ENCODE measurements at places on chromosomes 11 and 22. TPM values are rescaled to one million over a fixed set of nuclear protein-coding genes. Genes with fewer than 3 reads are reported as not detected.
A peak's percentile ranks its signal among the peaks of the same experiment; 100 is the strongest.

DNA sequence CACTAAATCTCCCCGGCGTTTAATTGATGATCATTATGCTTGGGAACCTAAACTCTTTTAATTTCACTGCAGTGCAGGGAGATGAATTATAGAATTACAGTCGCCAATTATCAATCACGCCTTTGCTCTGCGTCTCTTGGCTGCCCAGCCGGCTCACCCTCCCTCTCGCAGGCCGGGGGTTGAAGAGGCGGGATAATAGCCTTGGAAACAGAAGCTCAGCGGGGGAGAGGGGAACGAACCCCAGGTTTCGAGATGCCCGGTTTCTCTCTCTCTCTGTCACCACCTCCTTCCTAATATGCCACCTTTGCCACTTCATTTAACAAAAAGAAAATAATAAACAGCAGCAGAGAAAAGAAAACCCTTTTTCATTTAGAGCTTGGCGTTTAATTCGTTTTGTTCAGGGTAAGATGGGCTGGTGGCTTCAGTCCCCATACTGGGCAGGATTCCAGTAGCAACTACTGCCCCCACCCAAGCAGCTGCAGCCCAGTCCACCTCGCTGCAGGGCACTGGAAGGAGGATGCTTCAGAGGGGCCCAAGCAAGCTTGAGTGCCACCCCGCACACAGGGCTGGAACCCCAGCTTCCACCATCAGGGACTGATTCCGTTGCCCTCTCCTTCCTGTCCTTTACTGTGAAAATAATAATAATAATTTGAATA, 271.7 kb downstream of the BUD13 start:
- H3K27me3 ChIP-seq = peaks cover 39% of the 10 kb centered on the region
- H3K36me3 ChIP-seq = no peaks in the 10 kb centered on the region
- peak; percentile 66 for DNase-seq
- no peak overlapping the region for H3K27ac ChIP-seq
- H3K4me1 ChIP-seq = peaks cover 52% of the 10 kb centered on the region
- H3K4me3 ChIP-seq = peak overlapping the region; percentile 51

DNA sequence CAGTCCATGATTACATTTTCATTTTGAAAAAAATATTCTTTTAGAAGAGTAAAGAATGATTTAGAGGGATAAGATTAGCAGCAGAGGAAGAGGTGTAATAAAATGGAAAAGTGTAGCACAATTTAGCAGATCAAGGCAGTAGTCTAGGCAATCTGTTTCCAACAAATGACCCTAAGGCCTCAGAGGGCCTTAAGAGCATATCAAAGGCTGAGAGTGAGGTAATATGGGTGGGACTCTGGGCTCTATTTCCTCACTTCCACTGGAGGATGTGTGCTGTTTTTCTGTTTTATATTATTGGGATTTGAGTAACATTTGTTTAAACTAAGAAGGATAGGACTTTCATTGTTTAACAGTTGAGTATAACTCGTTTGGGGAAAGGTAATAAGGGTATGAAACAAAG, 28.8 kb downstream of the CCDC81 start:
- H3K4me1 ChIP-seq = no peaks in the 10 kb centered on the region
- no peak overlapping the region for H3K27ac ChIP-seq
- H3K27me3 ChIP-seq = no peaks in the 10 kb centered on the region
- H3K36me3 ChIP-seq = no peaks in the 10 kb centered on the region
- no peak for DNase-seq
- H3K4me3 ChIP-seq = no peak overlapping the region

DNA sequence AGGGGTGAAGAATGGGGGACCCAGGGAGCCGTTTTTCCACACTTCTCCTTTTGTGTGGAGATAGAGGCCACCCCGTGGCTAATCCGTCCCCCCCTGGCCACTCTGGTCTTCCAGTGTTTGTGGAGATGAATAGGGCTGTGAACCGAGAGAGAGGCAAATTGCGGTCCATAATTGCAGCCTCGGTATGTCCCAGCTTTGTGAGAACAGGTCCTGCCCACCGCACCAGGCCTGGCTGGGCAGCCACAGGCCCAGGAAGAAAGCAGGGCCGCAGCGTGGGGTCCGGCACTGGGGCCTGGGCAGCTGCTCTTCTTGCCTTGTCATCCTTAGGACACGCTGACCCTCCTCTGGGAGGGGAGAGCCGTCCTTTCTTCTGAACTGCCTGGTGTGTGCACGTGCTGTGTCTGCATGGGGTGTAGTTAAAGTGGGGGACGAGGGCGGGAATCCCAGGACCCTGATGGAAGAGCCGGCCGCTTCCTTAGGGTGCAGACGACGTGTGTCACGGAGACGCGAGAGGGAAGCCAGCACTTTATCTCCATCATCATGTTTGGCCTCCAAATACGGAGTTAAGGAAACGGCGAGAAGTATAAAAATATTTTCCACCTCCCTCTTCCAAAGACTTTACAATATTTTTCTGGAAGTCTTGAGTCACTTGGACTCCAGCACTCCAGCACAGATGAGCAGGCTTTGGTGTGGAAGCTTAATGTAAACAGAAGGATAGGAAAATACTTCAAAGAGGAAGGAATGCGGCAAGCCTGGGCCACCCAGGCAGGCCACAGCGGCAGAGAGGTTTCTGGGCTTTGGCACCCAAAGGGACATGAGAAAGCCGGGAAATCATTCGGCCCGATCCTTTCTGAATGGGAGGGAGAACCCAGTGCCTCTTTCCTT, 1248.4 kb downstream of the BRD1 start:
- no peak overlapping the region for H3K4me3 ChIP-seq
- DNase-seq = no peak
- H3K27ac ChIP-seq = no peak overlapping the region
- H3K27me3 ChIP-seq = peaks cover 11% of the 10 kb centered on the region

The RAB3IL1 gene
- total RNA-seq = 2.7 TPM

DNA sequence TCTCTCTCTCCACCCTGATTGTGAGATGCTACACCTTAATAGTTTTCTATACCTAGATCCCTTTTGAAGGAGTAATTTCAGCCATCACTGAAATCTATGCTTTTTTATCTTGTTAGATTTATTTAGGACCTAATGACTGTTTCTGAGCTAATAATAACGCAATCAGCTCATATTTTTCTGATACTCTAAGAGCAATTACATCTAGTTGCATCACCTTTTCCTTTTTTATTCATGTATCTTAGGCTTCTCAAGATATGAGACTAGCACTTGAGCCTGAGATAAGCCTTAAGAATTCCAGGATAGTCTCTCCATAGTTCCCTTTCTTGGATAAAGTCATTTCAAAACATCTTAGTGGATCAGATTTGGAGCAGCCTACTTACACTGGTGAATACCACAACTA, 25.1 kb upstream of the CAVIN3 start:
- H3K4me3 ChIP-seq = no peak overlapping the region
- H3K36me3 ChIP-seq = no peaks in the 10 kb centered on the region
- H3K27me3 ChIP-seq = no peaks in the 10 kb centered on the region
- no peak overlapping the region for H3K27ac ChIP-seq
- DNase-seq = no peak
- no peaks in the 10 kb centered on the region for H3K4me1 ChIP-seq

The RFPL3 gene
- not detected for total RNA-seq

The OR51B5 gene
- total RNA-seq = not detected

The CHEK1 gene
- 96.4 TPM for total RNA-seq

GRCh38 chr11:4111834-4112233, 17.2 kb downstream of the RRM1 start:
- no peak for DNase-seq
- no peaks in the 10 kb centered on the region for H3K4me1 ChIP-seq
- H3K27ac ChIP-seq = no peak overlapping the region
- no peak overlapping the region for H3K4me3 ChIP-seq

The NPTXR gene
- 13.4 TPM for total RNA-seq

The TRIM51 gene
- not detected for total RNA-seq

DNA sequence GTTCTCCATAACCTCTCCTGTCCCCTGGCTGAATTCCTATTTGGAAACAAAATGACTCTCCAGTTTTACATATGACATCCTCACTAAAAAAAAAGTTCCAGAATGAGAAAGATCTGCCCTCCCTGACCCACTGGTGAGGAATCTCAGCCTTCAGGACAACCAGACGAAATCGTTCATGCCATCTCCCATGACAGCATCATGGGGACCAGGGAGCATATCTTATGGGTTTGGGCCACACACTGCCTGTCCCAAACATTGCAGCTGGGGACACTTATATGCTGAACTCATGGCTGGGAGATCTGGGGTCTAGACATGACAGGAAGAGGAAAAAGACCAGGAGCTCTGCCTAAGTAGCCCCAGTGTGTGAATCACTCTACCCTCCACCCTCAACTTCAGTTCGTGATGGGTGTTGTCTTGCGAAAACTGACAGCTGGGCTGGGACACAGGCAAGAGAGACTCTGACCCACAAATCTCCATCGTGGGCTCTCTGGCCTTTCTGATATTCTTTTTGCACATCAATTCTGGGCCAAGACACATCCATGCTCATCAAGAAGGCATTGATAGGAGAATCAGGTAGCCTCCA, 102.0 kb downstream of the ZNF280B start:
- H3K27ac ChIP-seq = no peak overlapping the region
- H3K4me3 ChIP-seq = no peak overlapping the region
- no peak for DNase-seq
- H3K27me3 ChIP-seq = peaks cover 100% of the 10 kb centered on the region
- H3K4me1 ChIP-seq = no peaks in the 10 kb centered on the region

DNA sequence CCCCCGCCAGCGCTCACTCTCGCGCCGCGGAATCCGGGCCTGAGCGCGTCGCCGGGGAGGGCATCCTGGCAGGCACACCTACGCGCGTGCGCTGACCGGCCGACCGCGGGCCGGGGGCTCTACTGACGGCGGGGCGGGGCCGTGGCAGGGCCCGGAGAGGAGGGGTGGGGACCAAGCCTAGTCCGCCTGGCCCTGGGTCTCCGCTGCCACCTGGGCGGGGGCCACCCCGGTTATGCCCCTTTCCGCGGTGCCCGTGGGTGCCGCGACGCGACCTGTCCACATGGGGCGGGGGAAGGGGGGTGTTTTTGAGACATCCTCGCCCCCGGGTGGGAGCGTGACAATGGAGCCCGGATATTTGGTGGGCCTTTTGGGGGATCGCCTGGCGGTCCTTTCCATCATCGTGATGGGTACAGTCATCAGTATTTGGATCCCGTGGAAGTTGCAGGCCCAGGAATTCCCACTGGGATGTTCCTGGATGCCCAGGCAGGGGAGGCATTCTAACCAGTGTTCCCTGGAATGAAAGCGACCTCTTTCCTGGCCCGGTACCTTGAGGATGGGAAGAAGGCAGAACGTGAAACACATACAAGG, 2.2 kb downstream of the NCAM1 start:
- peak; percentile 15 for DNase-seq
- H3K27ac ChIP-seq = no peak overlapping the region
- H3K36me3 ChIP-seq = no peaks in the 10 kb centered on the region
- peaks cover 61% of the 10 kb centered on the region for H3K27me3 ChIP-seq
- peak overlapping the region; percentile 89 for H3K4me3 ChIP-seq

DNA sequence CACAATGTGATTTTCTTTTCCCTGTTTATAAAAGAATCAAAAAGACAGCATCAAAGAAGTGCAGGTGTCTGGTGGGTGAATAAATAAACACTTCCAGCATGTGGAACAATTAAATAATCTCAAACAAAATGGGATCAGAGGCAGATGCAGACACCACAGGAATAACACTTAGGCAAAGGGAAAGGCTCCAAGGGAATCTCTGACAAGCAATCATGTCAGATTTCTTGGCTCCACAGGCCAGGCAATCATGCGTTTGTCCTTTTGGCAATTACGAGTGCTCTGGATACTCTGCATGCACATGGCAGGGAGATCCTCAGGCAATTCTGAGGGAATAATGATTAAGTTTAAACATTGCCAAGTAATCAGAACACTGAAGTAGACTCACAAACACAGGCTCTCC, 403.5 kb upstream of the LUZP2 start:
- H3K36me3 ChIP-seq = no peaks in the 10 kb centered on the region
- H3K27me3 ChIP-seq = no peaks in the 10 kb centered on the region
- H3K27ac ChIP-seq = no peak overlapping the region
- DNase-seq = no peak
- no peak overlapping the region for H3K4me3 ChIP-seq

The OR5T1 gene
- total RNA-seq = not detected

DNA sequence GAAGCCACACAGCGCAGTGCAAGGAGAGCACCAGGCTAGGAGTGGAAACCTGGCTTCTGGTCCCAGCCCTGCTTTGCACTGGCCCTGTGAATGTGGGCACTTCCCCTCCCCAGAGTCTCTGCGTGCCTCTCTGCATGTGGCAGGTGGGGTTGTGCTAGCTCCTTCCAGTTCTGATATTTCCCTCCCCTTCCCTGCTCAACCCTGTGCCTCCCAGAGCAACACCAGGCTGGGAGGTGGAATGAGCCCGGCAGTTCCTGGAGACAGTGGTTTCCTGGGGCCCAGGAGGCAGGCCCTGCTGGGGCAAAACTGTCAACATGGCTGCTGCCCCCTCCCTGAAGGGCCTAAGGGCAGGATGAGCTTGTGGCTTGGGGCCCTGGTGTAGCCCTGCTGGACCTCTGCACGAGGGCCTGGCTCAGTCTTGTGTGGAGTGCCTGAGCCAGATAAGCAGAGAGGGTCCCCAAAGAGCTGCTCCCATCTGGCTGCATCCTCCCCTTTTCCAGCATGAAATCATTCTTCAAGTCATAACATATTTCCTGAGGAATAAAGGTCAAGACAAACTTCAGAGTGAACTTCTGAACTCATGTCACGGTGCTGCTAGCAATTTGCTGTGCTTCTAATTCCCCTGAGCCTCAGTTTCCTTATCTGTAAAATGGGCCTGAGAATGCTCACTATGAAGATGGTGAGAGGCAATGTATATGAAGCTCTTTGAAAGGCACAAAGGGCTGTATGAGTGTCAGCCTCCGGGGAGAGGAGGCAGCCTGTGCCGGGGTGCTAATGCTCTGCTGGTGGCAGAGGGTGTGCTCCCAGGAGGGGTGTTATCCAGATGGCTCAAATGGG, 116.0 kb downstream of the GRIK4 start:
- no peaks in the 10 kb centered on the region for H3K27me3 ChIP-seq
- DNase-seq = no peak
- H3K36me3 ChIP-seq = no peaks in the 10 kb centered on the region
- no peak overlapping the region for H3K27ac ChIP-seq
- H3K4me3 ChIP-seq = no peak overlapping the region
- no peaks in the 10 kb centered on the region for H3K4me1 ChIP-seq

DNA sequence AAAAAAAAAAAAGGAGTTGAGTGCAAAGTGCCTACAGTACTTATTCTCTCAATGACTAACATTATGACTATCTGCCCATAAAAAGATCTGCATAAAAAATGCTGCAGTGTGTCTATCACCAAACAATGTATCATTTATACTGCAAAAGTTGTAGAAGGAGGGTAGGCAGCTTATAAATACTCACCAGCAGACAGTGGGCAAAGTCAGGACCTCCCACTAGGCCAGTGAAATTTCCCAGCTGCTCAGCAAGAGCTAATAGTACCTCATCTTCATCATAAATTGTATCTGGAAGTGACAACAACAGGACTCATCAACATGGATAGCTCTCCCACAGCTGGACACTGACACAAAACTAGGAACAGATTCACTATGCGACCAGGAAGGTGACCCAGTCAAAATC, 1.6 kb downstream of the PPP2R1B start:
- no peaks in the 10 kb centered on the region for H3K27me3 ChIP-seq
- peaks cover 25% of the 10 kb centered on the region for H3K4me1 ChIP-seq
- H3K27ac ChIP-seq = no peak overlapping the region
- DNase-seq = no peak
- H3K4me3 ChIP-seq = peak overlapping the region; percentile 95
